Activated CD8-positive, alpha-beta memory T cell treated with anti-CD3 and anti-CD28 coated beads for 1 hour (primary cell): ENCODE measurements at places on chromosomes 1 and 21.

GRCh38 chr21:44550807-44551206 lies 498 bp downstream of the KRTAP10-2 start:
- no peak for DNase-seq

GRCh38 chr1:225911191-225912130 lies 12.6 kb downstream of the PYCR2 start:
- peak; percentile 38 for DNase-seq

- no peak for DNase-seq
Observed at GRCh38 chr1:231678011-231678432, 51.4 kb downstream of the DISC1 start.

GRCh38 chr1:206930210-206930798 lies 8.6 kb upstream of the FCMR start:
- DNase-seq, result no peak

DNA sequence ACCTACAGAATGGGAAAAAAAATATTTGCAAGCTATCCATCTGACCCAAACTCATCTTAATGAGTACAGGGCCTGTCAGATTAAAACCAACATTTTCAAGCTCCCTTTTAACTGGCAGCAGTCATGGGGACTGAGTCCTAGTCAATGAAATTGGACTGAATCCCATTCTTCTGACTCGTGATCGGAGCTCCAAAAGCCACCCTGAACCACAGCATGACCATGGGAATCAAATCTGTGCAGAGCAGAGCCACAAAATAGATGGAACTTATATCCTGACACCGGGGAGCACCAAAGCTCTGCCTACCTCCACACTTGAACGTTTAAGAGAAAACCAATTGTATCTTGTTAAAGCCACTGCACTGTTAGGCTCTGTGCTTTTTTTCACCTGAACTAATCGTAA lies 5.0 kb upstream of the RWDD3 start:
- no peak for DNase-seq

DNA sequence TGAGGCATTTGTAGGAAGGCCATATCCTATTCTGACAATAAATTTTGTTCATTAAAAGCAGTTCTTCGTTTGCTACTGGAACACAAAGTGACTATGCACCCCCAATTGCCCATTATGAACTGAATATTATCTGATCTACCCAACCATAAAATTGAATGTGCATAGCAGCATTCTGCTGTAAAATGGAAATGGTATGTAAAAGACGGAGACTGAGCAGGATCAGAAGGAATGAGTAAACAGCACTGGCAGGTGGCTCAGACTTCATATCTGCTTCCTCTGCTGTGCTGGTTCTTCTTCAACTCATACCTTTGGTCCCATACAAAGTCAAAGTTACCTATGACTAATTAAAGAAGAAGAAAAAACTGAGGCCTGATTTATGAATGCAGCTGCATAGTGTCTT lies 339.5 kb downstream of the PLA2G4A start:
- DNase-seq, result no peak

- DNase-seq, result no peak
Observed at GRCh38 chr1:15337656-15338402, 71.9 kb upstream of the EFHD2 start.

DNA sequence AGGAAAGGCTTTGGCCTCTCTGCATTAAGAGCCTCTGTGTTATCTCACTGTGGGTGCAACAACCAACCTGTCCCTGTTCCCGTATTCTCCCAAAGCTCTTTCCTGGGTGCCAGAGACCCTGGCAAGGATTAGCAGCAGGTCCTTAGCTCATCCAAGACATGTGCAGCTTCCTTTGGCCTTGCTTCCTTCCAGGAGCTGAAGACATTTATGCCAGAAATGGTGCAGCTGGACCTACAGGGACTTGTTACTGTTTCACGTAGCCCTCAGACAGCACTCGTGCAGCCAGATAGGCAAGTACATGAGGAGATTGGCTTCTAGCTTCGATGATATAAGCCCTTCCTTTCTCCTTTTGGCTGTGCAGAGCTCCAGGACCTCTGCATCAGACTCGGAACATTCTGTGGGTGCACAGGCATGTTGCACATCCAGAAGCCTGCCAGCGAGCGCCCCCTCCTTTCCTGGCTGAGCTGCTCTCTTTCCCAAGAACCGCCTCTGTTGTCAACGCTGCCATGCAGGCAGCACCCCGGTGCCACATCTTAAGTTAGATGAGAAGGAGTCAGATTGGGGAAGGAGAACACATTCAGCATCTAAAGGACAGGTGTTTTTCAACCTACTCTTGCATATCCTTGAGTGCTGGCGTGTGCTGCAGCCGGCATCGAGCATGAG lies 284.5 kb upstream of the PLXNA2 start:
- no peak for DNase-seq

GRCh38 chr1:225945564-225945963 lies 4.5 kb upstream of the LEFTY2 start:
- DNase-seq, result no peak

GRCh38 chr1:64705591-64705990 lies 39.3 kb upstream of the RAVER2 start:
- no peak for DNase-seq

DNA sequence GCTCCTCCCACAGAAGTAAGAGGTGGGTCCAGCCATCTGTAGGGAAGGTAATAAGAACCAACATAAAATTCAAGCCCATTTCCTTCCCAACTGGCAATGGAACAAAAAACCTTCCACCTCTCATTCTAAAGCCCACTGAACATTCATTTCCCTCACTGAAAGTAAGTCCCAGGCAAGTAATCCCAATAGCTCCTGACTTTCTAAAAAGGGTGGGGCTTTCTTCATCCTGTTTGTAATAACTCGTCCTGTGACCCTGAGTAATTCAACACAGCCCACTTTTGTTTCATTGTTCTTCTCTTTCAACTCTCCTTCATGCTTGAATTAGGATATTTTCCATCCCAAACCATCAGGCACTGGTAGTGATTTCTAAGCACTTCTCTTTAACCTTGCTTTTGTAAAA lies 74.9 kb downstream of the DAB1 start:
- no peak for DNase-seq

GRCh38 chr1:101959456-101959855 lies 37.3 kb downstream of the OLFM3 start:
- no peak for DNase-seq

- DNase-seq, result no peak
Observed at GRCh38 chr1:56414728-56415224, 164.6 kb downstream of the PLPP3 start.

DNA sequence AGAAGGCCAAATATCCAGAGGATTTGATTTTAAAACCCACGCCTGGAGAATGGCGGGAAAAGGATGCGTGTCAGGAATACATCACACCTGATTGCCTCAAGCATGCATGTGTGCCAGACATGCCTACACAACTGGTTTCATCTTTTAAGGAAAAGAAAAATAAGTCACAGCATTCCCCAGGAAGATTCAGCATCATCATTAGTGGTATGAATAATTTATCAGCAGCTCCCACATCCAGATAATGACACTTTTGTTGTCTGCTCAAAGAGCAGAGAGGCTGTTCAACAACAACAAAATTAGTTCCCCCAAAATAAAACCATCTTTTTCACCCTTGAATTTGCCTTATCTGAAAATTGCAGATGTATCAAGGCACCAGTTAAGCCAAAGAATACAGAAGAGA lies 328.6 kb upstream of the C1orf87 start:
- DNase-seq, result no peak

- DNase-seq, result no peak
Observed at GRCh38 chr1:6667139-6667538, 34.5 kb downstream of the DNAJC11 start.

GRCh38 chr1:7539769-7540175 lies 231.3 kb upstream of the VAMP3 start:
- no peak for DNase-seq

- DNase-seq, result no peak
Observed at GRCh38 chr21:42779431-42779861, 99.9 kb downstream of the WDR4 start.

DNA sequence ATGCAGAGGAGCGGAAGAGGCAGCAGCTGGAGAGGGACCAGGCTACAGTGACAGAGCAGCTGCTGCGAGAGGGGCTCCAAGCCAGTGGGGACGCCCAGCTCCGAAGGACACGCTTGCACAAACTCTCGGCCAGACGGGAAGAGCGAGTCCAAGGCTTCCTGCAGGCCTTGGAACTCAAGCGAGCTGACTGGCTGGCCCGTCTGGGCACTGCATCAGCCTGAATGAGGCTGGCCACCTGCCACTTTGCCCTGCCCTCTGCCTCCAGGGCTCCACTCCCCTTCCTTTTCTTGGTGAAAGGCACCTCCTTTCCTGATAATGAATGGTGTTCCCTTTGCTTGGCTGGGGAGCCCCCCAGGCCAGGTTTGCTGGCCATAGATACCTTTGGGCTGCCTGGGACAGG lies 3.3 kb upstream of the HMGN2 start:
- DNase-seq, result no peak

DNA sequence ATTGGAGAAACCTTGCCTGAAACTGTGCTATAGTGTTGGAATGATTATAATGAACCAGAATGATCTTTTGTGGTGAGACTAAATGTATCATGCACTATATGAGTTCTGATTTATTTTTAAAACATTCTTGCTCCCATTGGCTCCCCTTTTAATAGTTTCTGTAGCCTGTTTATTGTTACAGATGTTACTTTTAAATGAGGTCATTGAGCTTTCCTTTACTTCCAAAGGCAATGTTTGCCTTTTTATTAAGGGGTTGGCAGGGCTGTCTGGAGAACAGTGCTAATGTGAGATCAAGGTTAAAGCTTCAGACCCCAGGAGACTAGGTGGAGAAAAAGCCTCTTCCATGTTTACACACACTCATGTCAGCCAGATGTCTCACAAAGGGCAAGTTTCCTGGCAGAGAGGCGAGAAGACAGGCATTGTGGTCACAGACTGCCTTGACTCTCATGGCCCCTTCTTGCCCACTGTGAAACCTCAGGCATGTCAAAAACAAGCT lies 120.6 kb upstream of the RAVER2 start:
- DNase-seq, result no peak

GRCh38 chr1:98490099-98490498 lies 171.4 kb upstream of the SNX7 start:
- DNase-seq, result no peak

DNA sequence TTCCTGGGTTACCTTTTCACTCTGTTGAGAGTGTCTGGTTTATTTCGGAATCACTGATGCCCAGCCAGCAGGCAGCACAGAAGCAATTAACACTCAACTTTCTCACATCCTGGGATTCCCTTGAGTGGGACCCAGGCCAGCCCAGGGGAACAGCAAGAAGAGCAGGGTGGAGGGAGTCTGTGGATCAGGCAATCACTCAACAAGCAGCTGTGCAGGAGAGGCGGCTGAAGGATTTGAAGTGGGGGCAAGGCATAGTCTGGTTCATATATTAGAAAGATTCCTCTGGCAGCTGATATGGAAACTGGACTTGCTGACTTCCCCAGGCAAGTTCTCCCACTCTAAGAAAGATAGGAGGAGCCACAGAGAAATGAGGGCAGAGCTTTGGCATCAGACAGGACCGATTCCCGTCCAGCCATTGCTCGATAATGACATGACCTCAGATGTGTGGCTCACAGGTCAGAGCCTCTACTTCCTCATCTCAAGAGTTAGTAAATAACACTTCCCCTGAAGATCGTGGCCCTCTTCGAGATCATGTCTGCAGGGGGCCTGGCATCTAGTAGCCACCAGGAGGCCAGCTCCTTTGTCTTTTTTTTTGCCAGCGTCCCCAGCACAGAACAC lies 12.4 kb downstream of the EPHA8 start:
- no peak for DNase-seq

DNA sequence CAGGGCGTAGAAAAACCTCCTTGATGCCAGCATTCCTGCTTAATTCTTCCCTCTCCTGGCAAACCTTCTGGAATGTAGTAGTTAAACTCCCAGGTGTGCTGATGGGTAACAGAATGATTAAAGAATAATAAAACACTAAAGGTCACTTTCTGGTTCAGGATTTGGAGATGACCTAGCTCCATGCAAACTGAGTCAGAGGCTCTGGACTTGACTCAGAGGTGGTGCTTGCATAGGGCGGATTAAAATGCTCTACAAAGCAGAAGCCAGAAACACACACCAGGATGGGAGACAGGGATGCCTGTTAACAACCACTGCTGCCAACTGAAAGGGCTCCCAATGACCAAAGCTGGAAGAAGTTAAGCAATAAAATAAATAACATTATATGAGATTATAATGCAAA lies 41.5 kb downstream of the KRTAP19-8 start:
- no peak for DNase-seq

DNA sequence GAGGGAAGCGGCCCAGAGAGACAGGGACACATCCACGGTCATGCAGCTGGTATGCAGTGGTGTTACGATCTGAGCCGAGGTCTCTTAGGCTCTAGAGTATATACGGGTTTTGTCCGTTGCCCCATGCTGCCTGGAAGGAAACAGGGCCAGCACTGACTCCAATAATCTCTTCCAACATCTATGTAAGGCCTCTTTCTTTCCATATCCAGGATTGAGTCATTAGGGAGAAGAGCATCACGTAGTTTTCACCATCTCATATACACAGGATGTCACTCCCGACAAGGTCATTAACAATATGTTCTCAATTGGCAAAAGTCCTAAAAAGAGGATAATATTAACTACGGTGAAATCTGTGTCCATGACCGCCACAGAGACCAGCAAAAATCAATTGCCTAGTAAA lies 4.4 kb downstream of the C8B start:
- DNase-seq, result no peak

DNA sequence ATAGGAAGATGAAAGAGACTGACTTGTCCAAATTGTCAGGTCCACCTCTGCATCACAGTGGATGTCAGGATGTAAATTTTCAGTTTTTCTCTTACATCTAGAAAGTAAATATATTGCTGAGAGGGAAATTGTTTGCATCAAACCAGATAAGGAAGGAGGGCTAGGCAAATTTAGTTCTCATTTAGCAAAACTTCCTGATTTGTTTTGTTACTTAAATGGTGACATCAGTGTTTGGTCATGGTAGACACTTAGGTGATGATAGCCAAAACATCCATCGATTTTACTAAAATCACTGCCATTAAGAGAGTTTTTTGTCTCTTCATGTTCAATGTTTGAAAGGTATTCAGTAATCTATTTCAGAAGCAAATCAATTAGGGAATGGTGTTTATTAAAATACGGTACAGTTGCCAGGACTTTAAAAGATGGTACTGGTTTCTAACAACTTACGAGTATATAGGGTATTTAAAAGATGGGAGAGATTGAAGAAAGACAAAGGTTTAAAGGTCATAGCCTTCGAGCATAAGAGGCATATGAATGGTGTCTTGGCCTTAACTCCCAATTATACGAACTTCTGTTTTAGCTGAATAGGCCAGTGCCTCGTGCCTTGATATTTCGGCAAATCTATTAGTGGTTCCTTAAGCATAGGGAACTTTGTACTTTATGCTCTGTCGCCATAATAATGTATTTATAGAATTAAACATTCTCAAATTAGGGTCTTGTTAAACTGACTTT lies 3.0 kb downstream of the IER5 start:
- no peak for DNase-seq

GRCh38 chr1:201636510-201636971 lies 97.6 kb downstream of the NAV1 start:
- DNase-seq, result no peak

GRCh38 chr1:204192046-204192445 lies 4.2 kb downstream of the KISS1 start:
- DNase-seq, result no peak

GRCh38 chr1:178434360-178434759 lies 62.4 kb downstream of the CLEC20A start:
- no peak for DNase-seq

- DNase-seq, result no peak
Observed at GRCh38 chr1:20426923-20427322, 59.1 kb downstream of the CAMK2N1 start.
